ENCODE measurements at places on chromosomes 7 and 10. TPM values are rescaled to one million over a fixed set of nuclear protein-coding genes. Genes with fewer than 3 reads are reported as not detected.

The HYAL4 gene
- total RNA-seq, result not detected

The LGI1 gene
- not detected for total RNA-seq

DNA sequence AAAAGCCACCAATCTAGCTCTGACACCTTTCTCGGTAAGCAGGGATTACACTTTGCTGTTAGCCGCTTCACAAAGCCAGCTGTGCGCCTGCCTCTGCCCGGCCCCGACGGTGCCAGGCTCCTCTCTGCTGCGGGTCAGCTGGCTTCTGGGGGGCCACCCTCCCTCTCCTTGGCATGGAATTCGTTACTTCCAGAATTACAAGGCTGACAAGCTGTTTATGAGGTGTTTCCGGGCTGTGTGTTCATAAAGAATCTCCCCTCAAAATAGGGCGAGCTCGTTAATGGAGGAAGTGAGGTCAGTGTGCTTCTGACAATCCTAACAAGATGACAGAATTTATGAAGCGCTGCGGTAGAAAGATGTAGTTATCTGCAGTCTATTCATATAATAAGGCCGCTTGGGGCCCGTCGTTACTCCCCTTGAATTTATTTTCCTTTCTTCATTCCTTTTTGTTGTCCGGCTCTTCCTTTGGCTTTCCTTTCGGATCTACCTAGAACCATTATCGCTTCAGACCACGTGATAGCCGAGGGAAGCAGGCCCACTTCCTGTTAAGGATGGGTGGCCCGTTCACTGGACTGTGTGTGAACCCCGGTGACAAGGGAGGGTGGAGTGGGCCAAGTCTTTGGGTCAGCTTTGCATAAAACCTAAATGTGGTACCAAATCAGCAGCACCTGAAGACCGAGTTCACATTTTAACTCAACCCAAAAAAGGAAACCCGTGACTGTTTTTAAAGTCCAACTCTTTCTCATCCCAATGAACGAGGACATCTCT lies 273.0 kb upstream of the YAE1 start:
- no peak for DNase-seq

DNA sequence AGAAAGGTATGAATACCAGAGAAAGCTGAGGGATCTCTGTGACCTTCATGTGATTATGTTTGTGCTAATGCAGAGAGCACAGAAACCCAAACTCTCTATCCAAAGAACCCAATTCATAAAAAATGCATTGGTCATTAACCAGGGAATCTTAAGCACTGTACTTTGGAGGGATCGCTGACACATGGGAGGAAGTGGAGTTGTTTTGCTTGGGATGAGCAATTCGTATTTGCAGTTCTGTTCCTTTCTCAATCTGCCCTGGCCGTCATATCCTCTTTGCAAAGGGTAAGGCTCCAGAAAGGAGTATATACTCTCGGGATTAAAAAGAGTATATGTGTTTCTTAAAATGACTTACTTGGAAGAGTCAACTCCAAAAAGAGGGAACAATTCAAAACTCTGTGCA lies 221.3 kb downstream of the POU6F2 start:
- no peak for DNase-seq

DNA sequence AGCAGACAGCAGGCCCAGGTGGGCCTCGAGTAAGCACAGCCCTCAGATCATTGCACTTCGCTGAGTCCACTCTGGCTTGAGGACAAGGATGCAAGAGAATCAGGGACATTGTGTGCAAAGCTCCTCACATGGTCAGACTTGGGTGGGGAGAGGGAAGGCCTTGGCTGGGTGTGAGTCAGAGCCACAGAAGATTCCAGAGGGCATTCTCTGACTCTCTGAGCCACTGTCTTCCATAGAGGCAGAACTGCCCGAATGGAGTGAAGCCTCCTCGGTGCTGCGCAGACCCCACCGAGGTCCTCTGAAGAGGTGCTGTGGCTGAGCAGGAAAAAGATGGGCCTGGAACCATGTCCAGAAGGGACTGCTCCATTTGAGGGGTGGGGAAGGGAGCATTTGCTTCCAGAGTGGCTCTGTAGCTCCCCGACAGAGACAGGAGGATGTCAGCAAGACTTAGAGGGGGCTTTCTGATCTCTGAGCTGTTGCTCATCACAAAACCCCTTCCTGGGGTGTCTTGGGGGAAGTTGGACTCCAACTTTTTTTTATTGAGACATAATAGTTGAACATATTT lies 120.8 kb downstream of the PTPN20 start:
- no peak for DNase-seq
